ENCODE measurements at places on chromosomes 7 and 10.

DNA sequence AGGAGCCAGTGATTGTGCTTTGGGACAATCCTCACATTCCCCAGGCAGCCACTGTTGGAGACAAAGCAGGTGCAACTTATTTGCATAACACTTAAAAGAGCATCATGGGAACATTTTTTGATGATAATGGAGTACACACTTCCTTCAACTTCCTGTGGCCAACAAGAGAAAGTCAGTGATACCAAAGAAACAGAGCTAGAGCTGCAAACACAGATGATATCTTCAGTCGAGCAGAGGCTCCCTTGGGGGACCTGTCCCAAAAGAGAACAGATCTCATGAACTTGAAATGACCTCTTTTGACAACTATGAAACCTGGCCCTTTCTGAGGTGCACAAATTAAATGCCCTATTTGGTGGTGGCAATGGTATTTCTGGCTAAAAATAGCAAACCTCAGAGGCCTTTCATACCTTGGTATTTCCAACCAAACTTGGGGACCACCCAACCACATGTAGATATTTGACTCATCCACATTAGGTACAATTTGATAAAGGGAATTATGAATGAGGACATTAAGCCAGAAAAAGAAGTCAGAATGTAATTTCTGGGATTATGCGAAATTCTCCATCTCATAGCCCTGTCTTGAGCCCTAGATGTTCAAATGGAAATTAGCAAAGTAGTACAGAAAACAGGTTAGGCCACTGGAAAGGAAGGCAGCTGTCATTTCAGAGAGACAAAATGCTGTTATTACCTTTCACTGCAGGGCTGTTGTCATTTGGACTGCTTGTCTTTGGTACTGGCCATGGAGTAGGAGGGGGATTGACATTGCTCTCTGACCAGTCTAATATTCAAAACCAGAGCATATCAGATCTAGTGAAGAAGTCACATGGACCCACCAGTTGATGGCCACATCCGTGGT, 146.2 kb downstream of the ICA1 start:
- DNase-seq: no peak

GRCh38 chr7:147509035-147509501, 1081.5 kb upstream of the C7orf33 start:
- no peak for DNase-seq

DNA sequence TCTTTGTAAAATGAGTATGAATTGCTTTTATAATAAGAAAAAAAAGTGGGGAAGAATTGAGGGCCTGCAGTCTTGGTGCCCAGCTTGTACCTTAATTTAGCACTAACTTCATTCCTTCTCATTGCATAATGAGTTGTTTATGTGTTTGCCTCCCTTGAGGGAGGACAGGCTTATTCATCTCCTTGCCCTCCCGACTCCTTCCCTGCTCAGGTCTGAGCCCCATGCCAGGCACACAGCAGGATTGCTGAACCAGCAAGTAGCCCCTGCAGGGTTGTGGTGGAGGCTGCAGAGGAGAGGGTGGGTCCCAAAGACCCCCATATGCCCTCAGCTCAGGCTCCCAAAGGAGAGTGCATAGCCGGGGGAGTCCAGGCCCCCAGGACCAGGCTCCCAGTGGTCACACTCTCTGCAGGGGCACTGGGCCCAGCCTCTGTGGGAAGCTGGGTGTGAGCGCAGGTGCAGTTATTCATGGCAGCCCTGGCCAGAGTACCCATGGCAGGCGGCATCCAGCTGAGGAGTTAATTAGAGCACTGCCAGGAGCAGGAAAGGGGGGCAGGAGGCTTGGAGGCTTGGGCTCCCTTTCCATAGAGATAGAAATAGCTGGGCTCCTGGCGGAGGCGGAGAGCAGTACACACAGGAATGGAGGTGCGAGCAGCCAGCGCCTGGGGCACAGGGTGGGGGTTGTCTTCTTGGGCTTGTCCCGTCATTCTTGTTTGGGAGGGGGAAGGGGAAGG, 28.2 kb upstream of the GOLGA7B start:
- DNase-seq: no peak

GRCh38 chr10:12481924-12482323, 132.6 kb downstream of the CAMK1D start:
- no peak for DNase-seq

GRCh38 chr10:100773646-100774045, 28.3 kb downstream of the PAX2 start:
- no peak for DNase-seq

DNA sequence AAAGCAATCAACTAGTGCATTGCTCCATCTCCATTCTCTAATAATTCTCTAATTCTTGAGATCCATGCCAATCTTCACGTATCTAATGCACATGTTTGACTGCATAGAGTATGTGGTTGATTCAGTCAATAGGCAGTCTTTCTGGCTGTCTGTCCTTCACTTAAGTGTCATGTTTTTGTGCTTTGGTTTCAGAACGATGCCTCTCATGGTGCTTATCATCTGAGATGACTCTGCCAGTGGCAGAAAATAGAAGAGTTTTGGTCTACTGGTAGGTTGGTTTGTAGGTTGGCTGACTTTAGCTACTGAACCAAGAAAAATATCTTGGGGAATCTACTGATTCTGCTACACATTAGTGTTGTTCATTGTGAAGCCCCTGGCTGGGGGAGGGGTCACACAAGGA, 364.2 kb downstream of the SFMBT2 start:
- no peak for DNase-seq

DNA sequence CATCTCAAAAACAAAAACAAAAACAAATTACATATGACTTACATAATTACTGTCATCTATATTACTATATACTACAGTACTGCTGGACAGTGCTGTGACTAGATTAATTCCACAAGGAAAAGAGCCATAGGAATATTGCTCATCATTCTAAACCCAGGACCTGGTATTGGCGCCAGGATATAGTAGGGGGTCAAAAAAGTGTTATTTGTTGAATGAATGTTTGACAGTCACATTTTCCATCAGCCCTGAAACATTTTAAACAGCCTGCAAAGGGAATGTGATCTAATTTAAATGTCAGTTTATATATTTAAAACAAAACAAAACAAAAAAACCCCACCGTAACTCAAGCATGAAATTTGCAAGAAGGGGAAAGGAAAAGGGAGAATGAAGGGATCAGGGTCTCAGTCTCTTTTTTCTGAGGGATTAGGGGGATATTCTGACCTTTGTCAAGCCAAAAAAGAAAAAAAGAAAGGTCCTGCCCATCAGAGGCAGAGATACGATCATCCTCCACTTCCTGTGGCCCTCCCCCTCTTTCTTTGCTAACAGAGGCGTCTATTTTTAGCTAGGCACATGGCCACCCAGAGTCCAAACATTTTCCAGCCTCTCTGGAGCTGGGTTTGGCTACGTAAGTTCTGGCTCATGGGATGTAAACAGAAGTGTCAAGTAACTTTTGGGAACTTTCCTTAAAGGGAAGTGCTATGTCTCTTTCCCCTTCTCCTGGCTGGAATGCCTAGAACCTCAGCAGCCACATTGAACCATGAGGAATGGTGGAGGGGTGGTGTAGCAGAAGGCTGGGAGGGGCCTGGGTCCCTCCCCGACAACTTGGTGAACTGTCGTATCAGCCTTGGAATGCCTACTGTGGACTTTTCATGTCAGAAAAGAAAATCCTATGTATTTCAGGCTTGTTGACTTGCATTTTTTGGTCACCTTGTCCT, 44.6 kb upstream of the DLG5 start:
- no peak for DNase-seq

DNA sequence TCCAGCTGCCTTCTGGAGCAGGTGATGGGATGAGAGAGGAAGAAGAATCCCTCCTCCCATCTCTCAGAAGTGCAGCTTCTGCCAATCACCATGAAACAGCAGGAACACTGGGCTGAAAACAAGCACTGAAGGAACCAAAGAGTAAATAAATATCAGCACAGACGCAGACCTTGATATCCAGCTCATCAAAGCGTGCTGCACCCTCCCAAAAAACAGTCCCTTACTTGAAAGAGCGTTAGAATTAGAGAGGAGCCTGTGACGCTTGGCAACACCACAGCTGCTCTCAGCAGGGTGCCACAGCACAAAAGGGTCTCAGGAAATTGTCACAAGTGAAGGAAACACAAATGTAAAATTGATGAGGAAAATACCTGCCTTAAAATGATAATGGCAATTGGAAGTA, 39.5 kb downstream of the KLF6 start:
- no peak for DNase-seq

DNA sequence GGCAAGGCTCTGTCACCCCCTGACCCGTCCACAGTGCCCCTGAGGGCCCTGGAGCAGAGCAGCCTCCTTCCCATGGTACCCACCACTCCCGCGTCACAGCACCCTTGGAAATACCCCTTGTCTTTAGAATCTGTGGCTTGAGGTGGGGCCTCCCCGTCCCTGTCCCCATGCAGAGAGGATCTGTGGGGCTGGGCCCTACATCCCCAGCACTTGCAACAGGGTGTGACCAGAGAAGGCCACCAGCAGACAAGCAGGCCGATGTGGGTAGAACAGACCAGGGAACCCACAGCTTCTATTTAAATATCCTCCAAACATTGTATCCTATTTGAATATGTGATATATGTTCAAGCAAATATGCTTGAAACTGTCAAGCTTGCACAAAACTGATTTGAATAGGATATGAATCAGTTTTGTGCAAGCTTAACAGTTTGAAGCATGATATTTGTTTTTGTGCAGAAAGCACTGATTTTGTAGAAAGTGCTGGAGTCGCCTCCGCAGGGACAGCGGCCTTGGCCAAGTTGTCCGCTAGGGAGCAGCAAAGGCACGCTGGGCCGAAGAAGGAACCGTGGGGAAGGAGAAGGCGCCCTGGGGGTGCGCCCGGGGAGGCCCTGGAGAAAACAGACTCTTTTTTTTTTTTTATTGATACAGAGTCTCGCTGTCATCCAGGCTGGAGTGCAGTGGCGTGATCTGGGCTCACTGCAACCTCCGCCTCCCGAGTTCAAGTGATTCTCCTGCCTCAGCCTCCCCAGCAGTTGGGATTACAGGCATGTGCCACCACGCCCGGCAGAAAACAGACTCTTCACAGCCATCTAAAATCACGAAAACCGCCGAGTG, 2.2 kb downstream of the CFAP46 start:
- peak; percentile 36 for DNase-seq

DNA sequence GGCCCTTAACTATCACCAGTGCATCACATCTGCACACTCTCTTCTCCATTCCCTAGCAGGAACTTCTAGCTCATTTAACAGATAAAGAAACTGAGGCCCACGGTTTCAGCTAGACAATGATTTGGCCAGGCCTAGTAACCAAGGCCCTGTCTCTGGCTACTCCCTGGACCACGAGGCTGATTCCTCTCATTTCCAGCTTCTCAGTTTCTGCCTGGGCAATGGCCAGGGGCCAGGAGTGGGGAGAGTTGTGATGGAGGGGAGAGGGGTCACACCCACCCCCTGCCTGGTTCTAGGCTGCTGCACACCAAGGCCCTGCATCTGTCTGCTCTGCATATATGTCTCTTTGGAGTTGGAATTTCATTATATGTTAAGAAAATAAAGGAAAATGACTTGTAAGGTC, 13.5 kb downstream of the AQP1 start:
- DNase-seq: no peak

- no peak for DNase-seq
Observed at GRCh38 chr10:635088-635861, 54.2 kb downstream of the DIP2C start.

DNA sequence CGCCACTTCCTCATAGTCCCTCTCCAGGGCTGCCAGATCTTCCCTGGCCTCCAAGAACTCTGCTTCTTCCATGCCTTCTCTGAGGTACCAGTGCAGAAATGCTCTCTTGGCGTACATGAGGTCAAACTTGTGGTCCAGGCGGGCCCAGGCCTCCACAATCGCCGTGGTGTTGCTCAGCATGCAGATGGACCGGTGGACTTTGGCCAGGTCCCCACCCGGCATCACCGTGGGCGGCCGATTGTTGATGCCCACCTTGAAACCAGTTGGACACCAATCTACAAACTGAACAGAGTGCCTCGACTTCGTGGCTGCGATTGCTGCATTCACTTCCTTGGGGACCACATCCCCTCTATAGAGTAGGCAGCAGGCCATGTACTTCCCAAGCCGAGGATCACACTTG, 11.1 kb downstream of the TUBAL3 start:
- DNase-seq: no peak

- no peak for DNase-seq
Observed at GRCh38 chr10:78457804-78458482, 424.3 kb downstream of the RPS24 start.

DNA sequence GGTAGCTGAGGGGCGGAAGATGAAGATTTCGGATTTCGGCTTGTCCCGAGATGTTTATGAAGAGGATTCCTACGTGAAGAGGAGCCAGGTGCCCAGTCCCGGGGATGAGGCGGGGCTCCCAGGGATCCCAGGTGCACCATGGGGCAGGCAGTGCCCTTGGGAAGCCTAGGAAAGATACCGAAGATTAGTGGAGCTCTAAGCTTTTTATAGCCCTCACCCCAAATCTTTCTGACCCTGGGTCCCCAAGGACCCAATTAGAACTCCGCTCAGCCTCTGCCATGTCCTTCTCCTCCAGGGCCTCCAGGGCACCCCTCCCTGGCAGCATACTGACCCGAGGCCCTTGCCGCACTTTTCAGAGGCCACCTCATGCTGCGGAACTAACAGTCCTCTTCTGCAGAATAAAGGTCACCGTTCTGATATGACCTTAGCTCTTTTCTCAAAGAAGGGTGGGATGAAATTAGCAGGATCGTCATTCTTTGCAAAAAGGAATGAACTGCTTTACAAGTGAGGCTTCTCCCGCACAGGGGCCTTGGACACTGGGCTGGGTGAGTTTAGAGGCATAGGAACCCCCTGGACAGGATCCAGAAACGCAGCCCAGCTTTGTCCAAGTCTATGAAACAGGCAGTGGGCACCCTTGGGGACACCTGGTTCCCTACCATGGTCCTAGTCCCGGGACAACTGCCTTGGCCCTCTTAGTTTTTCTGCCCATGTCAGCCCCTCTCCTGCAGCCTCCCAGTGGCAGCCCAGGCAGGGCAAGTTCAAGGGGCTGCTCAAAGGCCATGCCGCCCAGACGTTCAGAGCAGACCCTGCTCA, 17.9 kb upstream of the CSGALNACT2 start:
- no peak for DNase-seq

DNA sequence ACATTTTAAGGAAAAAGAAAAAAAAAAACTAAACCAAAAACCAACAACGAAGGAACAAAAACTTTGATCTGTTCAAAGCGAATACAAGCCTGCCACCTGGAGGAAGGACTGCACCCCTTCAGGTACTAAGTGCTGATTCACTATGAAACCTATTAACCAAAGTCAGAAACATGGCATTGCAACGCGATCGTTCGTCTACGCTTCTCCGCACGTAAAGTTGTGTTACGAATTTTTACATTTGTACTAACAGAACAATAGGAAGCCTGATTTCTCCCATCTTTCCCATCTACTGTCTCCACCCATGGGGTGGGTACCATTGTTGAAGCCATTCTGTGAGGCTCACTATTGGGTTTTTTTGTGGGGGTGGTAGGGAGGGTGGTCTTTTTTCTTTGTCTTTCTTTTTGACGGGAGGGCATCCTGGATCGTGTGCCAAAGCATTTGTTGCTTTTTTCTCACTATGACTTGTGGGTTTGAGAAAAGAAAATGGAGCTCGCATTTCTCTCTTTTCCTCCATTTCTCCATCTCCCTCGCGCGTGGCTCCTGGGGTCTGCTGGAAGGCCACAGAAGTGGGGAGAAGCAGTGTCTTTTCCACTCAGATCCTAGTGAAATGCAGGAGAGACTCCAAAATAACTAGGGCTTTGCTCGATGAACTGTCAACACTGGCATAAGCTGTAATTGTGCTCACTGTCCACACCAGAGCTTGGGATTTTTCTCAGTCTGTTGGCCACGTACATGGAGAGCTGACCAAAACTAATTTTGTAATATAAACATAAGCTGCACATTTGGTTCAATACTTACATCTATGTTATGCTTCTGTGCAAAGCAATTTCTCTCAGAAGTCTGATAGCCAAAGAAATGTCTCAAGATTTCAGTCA, 100.9 kb upstream of the YAE1 start:
- no peak for DNase-seq

Data from stimulated activated CD8-positive, alpha-beta memory T cell treated with anti-CD3 and anti-CD28 coated beads, Interleukin-2, amount 100 ng/mL, for 48 hours (primary cell).